ENCODE measurements at places on chromosomes 16 and 17.

DNA sequence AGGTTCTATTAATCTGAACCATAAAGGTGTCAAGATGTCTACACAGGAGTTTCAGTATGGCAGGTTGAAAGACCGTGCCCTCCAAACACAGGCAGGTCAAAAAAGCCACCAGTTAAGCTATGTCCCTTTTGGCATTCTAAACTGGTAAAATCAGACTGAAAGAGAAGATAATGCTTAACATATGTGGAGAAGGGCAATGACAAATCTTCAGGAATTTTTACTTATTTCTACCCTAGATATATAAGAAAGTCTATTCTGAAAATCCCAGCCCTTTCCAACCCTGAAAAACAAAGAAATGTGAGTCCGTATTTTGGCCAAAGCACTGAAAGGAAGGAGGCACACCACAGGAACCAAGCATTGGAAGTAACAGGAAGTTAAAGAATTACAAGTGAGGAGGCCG, 16.5 kb downstream of the AP1G1 start:
- no peak for DNase-seq

GRCh38 chr17:37064206-37064605, 115.5 kb downstream of the AATF start:
- DNase-seq = no peak

DNA sequence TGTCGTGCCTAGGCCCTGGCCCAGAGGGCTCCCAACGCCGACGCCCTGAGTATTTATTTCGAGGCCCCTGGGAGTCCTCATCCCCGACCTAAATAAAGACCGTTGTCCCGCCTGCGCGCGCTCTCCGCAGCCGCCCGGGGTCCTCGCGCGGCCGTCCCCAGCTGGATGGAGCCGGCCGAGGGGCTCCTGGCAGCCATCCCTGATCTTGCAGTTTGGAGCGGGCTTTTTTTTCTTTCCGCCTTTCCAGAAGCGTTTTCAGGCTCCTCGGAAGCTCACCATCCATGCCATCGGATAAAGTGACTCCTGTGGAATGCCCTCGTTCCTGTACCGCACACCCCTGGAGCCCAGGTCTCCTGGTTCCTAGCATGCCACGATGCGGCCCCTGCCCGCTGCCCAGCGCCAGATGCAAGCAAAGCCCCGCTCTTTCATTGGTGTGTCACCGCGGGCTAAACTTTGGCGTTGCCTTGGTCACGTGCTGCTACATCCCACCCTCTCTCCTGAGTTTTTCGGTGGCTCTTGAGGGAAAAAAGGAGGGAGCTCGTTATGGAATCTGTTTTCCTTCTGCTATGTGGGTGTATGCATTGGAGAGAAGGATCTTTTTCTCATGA, 716 bp downstream of the TMEM94 start:
- no peak for DNase-seq

- no peak for DNase-seq
These were observed 73.2 kb downstream of the AIPL1 start for GRCh38 chr17:6361733-6362132.

GRCh38 chr17:77405867-77406732, 265.3 kb downstream of the SEC14L1 start:
- DNase-seq = peak; percentile 82

- no peak for DNase-seq
These were observed 398.1 kb downstream of the KCNJ18 start for GRCh38 chr17:22090263-22090935.

- no peak for DNase-seq
These were observed 93.7 kb downstream of the SDK2 start for GRCh38 chr17:73550556-73550955.

DNA sequence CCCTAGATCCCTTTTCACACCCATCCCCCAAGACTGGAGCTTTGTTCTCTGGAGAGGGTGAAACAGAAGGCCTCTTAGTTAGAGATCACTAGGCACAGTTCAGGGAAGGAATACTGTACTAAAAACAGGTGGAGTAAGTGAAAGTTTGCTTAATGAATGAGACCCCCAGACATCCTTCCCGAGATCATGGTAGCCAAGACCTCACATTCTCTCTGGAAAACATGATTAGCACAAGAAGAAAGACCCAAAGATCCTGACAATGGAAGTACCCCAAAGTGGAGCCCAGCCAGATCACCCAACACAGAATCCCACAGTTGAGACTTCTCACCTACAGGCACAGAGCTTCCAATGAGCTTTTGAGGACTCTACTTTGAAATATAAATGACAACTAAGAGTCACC, 3.4 kb upstream of the CMTM4 start:
- peak; percentile 31 for DNase-seq

DNA sequence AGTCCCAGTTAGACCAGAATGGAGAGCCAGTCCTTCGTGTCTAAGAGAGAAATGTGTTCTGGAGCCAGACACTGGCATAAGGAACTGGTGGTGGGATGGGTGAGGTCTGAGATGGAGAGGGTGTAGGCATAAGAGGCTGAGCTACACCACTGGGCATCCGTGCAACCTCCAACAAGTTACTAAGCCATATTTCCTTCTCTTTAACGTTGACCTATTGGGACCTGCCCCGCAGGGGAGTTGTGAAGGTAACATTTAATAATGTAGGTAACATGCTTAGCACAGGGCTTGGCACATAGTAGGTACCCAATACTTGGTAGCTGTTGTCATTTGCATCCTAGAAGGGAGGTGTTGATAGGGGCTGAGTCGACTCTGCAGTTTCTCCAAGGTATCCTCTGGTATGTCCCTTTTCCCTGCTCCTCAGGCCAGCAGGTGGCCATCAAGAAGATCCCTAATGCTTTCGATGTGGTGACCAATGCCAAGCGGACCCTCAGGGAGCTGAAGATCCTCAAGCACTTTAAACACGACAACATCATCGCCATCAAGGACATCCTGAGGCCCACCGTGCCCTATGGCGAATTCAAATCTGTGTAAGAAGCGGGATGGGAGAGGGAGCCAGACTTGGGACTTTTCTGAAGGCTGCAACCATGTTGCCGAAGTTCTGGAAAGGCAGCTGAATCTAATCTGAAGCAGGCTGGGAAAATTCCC, 1.2 kb downstream of the MAPK7 start:
- DNase-seq = no peak

GRCh38 chr17:36475346-36475970, 11.0 kb upstream of the ZNHIT3 start:
- DNase-seq = no peak

GRCh38 chr17:354651-355556, 2.3 kb upstream of the RPH3AL start:
- DNase-seq = no peak

GRCh38 chr17:42568341-42569111, 1.6 kb downstream of the MLX start:
- no peak for DNase-seq

- DNase-seq = no peak
These were observed 14.3 kb downstream of the ABCA3 start for GRCh38 chr16:2326191-2326590.

- no peak for DNase-seq
These were observed 17.0 kb downstream of the TAF1C start for GRCh38 chr16:84169765-84170310.

GRCh38 chr17:73311428-73311780, 397 bp downstream of the CDC42EP4 start:
- no peak for DNase-seq

- DNase-seq = no peak
These were observed 69.2 kb upstream of the DHX40 start for GRCh38 chr17:59496178-59496577.

- DNase-seq = no peak
These were observed 105.9 kb upstream of the CACNG3 start for GRCh38 chr16:24150282-24150681.

DNA sequence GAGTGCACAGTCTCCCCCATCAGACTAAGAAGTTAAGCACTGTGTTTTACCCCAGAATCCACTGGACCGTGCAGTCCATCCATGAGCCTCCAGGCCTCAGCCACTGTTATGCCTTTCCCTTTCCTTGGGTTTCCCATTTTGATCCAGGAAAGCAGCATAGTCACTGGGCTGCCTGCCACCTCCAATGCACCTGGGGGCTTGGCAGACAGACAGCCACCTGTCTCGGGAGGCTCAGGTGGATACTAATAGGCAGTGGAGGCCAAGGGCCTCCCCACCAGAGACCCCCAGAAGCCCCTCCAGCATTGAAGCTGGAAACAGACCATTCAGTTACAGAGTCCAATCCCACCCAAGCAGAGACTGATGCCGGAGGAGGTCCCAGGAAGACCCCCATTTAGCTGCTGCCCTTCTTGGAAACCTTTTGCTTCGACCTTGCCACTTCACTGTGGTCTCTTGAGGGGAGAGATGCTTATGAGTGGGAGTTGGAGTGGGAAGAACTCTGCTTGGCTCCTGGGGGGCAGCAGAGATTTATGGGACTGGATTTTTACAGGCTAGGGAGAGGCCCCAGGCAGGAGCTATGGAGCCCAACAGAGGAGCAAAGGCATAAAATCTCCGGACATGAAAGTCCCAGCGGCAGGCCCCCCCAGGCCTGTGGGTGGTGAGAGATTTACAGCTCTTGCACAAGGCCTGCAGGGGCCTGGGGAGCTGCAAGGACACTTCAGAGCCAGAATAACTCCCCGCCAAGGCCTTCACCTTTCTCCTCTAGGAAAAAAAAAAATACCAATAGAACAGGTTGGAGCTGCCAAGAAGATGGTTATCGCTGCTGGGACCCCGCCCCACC, 12.2 kb upstream of the SP2 start:
- no peak for DNase-seq

- no peak for DNase-seq
These were observed 535 bp upstream of the AURKB start for GRCh38 chr17:8210761-8211458.

DNA sequence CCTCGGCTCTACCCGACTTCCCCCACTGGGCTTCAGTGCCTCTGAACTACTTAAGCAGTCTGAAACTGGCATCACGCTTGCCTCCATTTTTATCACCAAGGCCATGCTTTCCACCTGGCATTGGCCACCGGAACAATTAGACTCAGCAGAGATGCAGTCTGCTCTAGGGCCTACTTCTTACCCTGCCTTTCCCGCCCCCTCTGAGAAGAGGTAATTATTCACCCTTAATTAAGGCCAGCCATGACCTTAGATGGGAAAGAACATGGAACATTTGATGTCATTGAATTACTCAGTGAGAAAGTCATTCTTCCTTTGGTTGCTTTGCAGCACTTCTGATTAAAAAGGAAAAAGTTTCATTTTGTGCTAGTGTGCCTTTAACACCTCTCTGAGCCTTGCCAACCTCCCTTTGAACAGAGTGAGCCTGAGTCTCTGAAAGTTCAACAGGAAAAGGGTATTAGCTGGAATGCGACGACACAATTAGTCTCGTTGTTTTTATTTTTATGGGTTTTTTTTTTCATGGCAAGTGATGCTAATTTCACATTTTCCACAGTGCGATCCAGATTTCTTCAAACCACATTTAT, 60.9 kb upstream of the TNRC6A start:
- no peak for DNase-seq

- DNase-seq = peak; percentile 34
These were observed 5.8 kb upstream of the ARMC5 start for GRCh38 chr16:31453255-31454204.

GRCh38 chr17:74430706-74431567, 951 bp upstream of the GPRC5C start:
- DNase-seq = peak; percentile 66

DNA sequence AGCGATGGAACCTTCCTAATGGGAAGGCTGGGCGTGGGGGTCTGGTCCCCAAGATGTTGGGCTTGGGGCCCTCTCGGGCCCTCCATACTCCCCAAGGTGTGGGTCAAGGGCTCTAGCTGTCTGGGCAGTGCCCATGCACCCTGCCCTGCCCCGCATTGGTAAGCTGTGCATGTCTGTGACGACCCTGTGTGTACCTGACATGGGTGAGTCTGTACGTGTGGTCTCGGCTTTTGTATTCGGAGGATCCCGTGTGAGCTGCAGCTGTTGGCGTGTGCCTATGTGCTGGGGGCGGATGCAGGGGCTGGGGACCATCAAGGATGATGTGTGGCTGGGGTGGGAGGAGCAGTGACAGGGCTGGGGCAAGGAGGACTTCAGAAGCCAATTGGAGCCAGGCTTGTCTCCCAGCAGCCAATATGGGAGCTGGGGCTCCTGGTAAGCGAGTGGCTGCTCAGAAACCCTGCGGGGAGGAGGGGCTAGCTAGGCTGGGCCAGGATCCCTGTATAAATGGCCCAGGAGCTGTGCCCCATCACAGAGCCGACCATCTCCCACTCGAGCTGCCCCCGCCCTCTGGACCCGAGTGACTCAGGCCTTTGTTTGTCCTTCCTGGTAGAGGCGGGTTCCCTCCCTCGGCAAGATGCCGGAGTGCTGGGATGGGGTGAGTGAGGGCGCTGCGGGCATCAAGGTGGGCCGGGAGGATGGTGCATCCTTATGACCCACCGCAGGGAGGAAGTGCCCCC, at the start of gene NDRG4:
Gene NDRG4, plus strand, starts transcription at position 529 of the 737 bp plus-strand sequence. Its CDS starts 106 bp downstream, at position 635.
- DNase-seq = peak; percentile 6

DNA sequence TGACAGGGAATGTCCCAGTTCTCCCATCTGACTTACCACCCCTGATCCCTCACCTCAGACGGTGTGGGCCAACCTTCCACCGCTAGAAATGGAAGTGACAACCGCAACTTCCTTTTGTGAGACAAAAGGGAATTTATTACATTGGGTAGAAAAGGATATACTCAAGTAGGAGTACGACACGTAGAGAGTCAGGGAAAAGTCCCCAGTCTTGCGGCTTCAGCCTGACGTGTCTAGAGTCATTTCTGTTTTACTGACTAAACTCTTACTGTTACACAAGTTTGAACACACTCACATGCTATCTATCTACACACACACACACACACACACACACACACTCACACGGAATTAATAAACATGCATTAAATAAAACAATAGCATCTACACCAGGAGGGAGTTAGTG, 178.9 kb downstream of the COPRS start:
- peak; percentile 82 for DNase-seq

DNA sequence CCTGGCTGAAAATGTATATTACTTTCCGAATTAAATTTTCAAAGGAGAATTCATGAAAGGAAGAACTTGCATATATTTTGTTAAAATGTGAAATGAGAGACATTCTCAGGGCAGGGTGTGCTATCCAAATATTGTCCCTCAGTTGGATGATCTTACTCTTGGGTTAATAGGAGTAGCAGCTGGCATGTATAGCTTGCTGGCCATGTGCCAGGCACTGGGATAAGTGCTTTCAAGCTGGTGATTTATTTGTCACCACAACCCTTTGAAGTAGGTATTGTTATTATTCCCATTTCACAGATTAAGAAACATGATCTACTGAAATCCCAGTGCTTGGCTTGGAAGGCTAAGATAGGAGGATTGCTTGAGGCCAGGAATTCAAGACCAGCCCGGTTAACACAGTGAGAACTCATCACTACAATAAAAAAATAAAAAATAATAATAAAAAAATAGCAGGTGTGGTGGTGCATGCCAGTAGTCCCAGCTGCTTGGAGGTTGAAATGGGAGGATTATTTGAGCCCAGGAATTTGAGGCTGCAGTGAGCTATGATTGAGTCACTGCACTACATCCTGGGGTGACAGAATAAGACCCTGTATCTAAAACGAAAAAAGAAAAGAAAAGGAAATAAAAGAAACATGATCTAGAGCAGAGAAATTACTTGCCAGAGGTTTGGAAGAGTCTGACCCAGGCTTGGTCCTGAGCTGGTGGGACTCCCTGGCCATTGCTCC, 11.6 kb upstream of the MPHOSPH6 start:
- no peak for DNase-seq

DNA sequence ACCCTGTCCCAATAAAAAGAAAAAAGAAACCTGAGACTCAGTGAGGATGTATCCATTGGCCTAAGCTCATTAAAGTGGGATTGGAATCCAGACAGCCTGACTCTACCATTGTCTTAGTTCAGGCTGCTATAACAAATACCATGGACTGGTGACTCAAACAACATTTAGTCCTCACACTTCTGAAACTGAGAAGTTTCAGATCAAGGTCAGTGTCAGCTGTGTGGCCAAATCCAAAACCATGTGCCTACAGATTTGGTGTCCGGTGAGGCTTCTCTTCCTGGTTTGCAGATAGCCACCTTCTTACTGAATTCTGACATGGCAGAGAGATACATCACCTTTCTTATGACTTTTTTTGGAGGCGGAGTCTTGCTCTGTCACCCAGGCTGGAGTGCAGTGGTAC, 53.3 kb upstream of the KDM8 start:
- no peak for DNase-seq
